ENCODE measurements at places on chromosomes 16 and 17.

DNA sequence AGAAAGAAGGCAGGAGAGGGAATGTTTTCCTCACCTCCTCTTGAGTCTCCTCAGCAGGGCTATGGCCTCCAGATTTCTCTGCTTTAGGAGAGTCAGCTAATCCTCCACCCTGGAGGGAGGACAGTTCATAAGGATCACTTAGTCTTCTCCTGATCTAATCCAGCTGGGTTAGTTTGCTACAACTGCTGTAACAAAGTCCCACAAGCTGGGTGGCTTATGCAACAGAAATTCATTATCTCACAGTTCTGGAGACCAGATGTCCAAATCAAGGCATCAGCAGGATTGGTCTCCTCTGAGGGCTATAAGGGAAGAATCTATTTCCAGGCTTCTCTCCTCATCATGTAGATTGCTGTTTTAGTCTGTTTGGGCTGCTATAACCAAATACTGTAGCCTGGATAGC lies 40.6 kb upstream of the XYLT1 start:
- DNase-seq, result no peak

- no peak for DNase-seq
These were observed 568.3 kb upstream of the ZFHX3 start for GRCh38 chr16:73616166-73616753.

DNA sequence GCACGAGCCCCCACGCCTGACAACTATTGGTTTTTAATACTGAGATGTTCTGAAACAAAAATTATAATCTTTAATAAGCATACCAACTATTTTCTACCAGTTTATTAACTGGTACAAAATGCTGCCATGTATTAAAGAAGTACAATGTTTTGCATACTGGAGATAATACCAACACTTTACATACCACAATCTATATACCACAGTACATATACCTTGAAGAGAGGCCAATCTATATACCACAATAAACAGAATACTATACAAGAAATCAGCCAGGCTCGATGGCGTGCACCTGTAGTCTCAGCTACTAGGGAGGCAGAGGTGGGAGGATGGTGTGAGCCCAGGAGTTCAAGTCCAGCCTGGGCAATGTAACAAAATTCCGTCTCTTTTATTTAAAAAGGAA lies 9.9 kb downstream of the GPATCH8 start:
- DNase-seq, result no peak

- no peak for DNase-seq
These were observed 166.8 kb downstream of the MAP2K6 start for GRCh38 chr17:69581061-69581961.

- DNase-seq, result peak; percentile 95
These were observed 6.6 kb upstream of the SMARCD2 start for GRCh38 chr17:63848834-63849689.

- no peak for DNase-seq
These were observed 832 bp upstream of the ADAP2 start for GRCh38 chr17:30920683-30921543.

DNA sequence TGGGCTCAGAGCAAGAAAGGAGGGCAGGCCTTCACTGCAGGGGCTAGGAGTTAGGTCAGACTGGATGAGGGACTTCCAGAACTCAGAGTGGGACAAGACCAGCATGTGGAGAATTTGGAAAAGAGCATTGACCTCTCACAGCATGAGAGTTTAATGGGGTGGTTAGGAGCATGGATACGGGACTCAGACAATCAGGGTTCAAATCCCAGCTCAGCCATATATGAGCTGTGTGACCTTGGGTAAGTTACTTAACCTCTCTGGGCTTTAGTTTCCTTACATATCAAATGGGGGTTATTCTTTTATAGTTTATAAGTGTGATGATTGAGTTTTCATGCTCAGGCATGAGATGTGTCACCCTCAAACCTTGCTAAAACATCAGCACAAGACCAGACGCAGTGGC lies 37.4 kb upstream of the ALKBH5 start:
- DNase-seq, result no peak
